ENCODE measurements at places on chromosomes 5 and 9. TPM values are rescaled to one million over a fixed set of nuclear protein-coding genes. Genes with fewer than 3 reads are reported as not detected.

Gene CCNJL
- total RNA-seq, result 4.7 TPM

- no peak for DNase-seq
Observed at GRCh38 chr9:93126151-93126781, 7.8 kb downstream of the NINJ1 start.

- no peak for DNase-seq
Observed at GRCh38 chr9:131391020-131391419, 2.9 kb upstream of the PRRC2B start.

GRCh38 chr5:83059341-83059740 is 17.9 kb downstream of the TMEM167A start:
- DNase-seq, result no peak

DNA sequence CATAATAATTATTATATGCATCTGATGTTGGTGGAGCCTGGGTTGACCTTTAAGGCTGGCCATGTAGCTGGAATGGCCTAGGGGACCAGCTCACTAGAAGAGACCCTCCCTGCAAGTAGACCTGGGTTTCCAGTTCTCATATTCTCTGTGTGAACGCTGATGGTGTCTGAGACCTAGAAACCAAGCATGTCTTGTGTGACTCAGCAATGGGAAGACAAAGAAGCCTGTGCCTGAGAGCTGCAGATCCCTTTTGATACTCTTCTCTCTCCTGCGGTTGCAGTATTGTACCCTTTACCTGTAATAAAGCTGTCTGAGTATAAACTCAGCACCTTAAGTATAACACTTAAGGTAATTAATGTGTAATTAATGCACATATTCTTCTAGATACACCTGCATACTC is 22.2 kb downstream of the C9orf152 start:
- no peak for DNase-seq

Gene TMOD1
- total RNA-seq, result 9.3 TPM

DNA sequence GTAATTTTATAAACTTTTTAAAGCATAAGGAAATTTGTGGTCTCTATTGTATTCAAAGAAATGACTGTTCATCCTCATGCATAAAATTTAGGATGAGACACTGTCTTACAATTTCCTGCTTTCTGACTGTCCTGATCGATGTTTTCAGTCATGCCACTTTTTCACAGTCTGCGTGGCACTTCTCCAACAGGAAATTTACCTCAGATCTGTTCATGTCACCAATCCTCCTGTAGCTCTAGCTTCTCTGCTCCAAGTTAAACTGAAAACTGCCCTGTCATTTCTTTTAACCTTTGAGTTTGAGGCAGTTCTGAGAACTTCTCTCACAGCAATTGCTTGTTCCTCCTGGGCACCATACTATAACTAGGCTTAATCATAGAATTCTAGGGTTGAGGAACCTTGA is 455.1 kb downstream of the EFNA5 start:
- no peak for DNase-seq

DNA sequence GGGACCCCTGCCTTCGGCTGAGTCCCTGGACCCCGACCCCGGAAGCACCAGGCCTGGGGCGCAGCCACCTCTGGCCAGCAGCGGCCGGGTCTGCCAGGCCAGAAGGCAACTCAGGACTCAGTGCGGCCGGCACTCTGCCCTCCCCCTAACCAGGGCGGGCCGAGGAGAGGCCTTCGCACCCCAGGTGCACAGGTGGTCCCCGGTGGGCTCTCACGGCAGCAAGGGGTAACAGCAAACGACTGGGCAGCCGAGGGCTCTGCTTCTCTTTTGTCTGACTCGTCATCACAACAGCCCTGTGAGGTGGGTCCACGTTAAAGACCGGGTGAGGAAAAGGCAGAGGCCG is 20.7 kb upstream of the NOTCH1 start:
- DNase-seq, result no peak
